ENCODE measurements at places on chromosomes 1 and 21. TPM values are rescaled to one million over a fixed set of nuclear protein-coding genes. Genes with fewer than 3 reads are reported as not detected.

The CITED4 gene
- 7.7 TPM for polyA plus RNA-seq

DNA sequence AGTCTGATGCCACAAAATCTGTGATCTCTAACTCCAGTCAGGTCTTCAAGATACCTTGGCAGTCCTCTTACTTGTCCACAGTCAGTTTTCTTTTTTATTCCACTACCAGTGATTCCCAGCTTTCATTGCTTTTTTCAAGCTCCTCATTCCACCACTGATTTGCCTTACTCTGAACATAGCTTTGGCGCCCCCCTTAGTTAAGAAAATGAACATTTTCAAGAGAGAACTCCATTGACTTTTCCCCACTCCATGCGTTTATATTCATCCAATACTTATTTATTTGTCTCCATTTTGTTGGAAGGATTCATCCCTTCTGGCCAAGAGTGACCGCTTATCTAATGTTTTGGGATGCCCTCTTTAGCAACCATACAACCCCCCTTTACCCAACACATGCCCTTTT is 33.9 kb upstream of the IPO9 start:
- no peak for DNase-seq

DNA sequence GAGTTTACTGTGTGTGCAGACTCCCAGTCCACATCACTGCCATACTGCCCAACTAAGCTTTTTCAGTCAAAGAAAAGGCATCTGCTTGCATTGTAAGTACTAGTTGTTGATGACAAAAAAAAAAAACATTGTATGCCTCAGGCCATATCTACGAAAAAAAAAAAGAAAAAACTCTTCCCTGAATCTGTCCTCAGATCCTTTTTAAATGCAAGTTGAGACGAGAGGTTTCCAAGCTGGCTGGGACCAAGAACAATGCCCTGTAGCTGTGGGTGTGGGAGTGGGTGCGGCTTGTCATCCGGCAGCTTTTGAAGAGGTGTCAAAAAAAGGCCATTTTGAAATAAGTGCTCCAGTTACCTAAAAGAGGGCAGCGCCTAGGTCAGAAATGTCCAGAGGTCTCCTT is 29.2 kb upstream of the HHAT start:
- DNase-seq = no peak

DNA sequence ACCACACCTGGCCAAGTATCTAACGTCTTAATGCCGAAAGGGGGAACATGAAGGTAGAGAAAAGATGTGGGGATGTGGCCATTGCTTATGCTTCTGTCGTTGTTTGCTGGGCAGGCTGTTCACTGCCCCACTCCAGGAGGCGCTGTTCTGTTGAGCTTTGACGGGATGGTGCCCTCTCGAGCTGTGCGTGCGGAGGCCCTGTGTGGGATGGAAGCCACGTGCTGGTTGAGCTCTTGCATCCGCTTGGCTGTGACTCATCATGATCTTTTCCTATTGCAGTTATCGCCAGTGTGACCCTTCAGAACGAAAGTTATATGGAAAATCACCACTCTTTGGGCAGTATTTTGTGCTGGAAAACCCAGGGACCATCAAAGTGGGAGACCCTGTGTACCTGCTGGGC is 26.3 kb downstream of the MTARC1 start:
- no peak for DNase-seq

- DNase-seq = no peak
Observed at GRCh38 chr21:38300141-38300578, 43.4 kb downstream of the KCNJ15 start.

GRCh38 chr1:37021502-37021901 is 12.8 kb downstream of the GRIK3 start:
- no peak for DNase-seq

DNA sequence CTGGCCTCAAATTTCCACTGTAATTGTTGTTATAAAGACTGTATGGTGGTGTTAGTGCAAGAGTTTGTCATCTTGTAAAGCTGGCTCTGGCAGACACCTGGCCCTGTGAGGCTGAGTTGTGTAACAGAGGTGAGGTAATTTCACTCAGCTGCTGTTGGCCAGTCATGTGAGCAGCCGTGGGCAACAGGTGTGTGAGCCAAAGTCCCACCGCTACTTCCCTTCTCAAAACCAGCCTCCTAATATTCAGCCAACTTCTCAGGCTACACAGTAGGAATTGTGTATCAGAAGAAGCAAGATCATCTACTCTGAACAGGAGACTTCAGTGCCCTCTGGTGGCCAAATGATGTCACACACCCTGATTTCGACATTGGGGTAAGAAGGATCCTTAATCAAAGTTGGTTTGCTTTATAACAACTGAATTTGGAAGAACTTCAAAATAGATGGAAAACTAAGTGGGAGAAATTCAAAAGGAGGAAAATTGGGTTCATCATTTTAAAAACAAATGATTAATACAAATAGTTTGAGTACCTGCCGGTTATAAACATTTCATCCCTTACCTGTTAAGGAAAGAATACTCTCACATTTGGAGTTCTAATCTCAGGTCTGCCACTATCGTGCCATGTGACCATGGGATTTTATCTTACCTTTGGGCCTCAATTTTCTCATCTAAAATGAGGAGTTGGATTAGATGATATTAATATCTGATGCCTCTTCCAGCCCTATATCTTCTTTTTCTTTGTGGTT is 2.6 kb upstream of the CREG1 start:
- peak; percentile 62 for DNase-seq

DNA sequence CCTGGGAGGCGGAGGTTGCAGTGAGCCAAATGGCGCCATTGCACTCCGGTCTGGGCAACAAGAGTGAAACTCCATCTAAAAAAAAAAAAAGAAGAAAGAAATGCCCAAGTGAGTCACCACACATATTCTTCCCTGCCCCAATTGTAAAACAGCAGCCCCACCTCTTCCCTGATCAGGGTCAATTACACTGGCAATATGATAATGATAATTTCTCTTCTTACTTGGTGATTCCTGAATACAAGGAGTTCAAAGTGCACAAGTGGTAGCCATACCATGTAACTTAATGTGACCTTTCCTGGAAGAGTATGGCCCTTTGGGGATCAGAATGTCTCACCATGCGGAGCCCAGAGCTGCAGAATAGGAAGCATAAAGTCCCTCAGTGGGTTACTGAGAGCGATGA is 11.8 kb upstream of the CGN start:
- no peak for DNase-seq

GRCh38 chr1:205353612-205354011 is 3.1 kb downstream of the KLHDC8A start:
- no peak for DNase-seq

Data from right renal pelvis (tissue), 4 donors.